ENCODE measurements at places on chromosomes 11 and 22.

GRCh38 chr22:37741312-37741795 is 44.5 kb downstream of the TRIOBP start:
- peak; percentile 89 for DNase-seq

GRCh38 chr11:127679816-127680545 is 679.4 kb upstream of the KIRREL3 start:
- no peak for DNase-seq

DNA sequence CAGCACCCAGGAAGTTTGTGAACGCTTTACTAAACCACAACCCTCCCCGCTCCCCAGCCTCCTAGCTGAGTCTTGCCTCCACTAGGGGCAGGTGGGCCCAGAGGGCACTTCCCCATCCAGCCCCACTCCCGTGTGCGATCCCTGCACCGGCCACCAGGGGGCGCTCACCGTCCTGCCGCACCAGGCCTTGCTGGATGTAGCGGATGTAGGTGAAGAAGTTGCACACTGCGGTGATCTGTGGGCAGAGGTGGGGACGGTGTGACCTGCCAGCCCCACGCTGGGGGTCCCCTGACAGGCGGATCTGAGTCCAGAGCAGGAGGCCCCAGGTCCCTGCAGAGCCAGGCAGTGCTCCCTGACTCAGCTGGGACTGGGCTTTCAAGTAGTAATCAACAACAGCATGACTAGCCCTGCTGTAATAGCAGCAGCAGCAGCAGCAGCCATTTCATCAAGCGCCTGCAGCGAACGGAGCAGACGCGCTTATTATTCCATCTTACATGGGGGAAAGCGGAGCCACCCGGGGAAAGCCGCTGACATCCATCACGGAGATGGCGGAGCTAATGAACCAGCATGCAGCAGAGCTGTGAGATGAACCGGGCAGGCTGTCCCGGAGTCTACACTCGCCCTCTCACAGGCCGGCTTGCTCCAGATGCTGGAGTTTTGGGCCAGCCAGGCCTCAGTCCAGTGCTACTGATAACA is 7.9 kb upstream of the FADS3 start:
- peak; percentile 100 for DNase-seq

- DNase-seq, result no peak
These were observed 769.8 kb downstream of the METTL15 start for GRCh38 chr11:28878025-28878424.

DNA sequence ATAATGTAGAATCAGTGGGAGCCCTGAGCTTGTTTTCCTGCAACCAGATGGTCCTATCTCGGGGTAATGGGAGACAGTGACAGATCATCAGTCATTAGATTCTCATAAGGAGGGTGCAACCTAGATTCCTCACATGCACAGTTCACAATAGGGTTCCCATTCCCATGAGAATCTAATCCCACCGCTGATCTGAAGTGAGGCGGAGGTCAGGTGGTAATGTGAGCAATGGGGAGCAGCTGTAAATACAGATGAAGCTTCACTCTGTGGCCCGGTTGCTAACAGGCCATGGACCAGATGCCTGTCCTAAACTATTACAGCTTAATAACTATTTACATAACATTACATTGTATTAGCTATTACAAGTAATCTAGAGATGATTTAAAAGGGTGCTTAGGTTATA is 17.0 kb downstream of the DIXDC1 start:
- DNase-seq, result no peak

DNA sequence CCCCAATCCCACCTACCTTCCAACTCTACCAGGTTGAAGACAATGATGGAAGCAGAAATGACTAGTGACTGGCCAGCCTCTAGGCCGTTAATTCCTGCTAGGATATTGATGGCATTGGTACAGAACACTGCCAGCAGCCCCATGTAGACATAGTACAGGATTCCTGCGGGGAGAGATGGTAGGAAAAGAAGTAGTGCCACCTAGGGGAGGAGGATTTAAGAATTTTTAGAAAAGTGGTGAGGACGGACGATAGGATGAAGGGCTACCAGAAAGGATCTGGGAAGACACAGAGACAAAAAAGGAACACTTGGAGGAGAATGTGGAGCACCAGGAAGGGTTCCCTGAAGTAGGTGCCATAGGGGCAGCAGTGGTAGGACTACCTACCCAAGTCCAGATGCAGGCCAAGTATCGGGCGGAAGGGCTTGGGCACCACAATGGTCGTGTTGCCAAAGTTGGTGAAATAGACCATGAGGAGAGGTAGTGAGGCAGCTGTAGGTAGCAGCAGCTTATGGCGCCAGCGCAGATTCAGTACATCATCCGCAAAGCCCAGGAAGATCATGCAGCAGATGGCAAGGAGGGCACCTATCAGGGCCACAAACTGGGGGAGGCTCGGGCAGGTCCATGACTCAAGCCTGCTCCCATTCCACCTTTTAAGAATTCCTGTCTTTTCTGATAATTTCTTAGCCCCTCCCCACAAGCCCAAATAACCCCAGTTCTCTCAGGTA is 1.2 kb downstream of the DPAGT1 start:
- no peak for DNase-seq

DNA sequence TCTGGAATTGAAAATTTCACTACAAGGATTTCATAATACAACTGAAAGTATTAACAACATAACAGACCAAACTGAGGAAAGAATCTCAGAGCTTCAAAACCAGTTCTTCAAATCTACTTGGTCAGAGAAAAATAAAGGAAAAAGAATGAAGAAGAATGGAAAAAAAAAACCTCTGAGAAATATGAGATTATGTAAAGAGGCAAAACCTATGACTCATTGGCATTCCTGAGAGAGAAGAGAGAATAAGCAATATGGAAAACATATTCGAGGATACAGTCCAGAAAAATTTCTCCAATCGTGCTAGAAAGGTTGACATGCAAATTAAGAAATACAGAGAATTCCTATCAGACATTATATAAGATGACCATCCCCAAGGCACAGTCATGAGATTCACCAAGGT is 23.4 kb upstream of the GPR83 start:
- no peak for DNase-seq

GRCh38 chr22:41799486-41800347 is 762 bp upstream of the CCDC134 start:
- peak; percentile 50 for DNase-seq

DNA sequence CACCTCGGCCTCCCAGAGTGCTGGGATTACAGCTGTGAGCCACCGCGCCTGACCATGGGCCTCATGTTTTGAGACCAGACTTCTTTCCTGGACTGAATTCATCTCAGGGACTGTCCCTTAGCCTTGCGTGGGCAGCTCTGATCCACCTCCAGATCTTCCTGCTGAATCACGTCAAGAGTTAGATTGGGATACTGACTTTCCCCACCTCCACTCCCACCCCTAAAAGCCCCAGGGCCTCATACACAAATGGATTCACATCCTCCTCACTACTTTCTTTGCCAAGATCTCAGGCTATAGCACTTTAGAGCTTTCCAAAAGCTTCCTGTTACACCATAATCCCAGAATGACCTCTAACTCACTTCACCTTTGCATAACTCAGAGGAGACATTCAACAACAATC is 12.1 kb downstream of the CCDC87 start:
- DNase-seq, result no peak

DNA sequence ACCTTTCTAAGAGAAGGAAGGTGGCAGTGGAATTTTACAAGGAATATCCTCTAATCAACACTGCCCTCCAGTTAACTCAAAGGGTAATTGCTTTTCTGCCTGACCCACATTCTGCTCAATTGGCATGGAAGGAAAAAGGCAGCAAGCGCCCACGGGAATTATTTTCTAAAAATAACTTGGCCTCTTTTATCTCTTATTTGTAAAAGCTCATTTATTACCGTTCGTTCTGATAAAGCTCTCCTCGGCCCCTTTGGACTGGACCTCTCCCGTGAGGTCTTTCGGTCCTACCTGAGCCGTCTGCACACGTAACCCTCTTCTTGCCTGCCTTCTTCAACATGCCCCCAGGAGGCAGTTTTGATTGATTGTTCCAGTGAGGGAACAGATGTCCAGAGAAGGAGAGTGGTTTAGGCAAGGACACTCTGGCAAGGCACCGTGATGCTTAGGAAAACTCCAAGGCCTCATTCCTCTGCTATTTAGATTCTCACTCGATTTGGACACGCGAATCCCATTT is 53.2 kb upstream of the CRTAM start:
- DNase-seq, result no peak

- DNase-seq, result no peak
These were observed 24.0 kb downstream of the TBX1 start for GRCh38 chr22:19784384-19785175.

DNA sequence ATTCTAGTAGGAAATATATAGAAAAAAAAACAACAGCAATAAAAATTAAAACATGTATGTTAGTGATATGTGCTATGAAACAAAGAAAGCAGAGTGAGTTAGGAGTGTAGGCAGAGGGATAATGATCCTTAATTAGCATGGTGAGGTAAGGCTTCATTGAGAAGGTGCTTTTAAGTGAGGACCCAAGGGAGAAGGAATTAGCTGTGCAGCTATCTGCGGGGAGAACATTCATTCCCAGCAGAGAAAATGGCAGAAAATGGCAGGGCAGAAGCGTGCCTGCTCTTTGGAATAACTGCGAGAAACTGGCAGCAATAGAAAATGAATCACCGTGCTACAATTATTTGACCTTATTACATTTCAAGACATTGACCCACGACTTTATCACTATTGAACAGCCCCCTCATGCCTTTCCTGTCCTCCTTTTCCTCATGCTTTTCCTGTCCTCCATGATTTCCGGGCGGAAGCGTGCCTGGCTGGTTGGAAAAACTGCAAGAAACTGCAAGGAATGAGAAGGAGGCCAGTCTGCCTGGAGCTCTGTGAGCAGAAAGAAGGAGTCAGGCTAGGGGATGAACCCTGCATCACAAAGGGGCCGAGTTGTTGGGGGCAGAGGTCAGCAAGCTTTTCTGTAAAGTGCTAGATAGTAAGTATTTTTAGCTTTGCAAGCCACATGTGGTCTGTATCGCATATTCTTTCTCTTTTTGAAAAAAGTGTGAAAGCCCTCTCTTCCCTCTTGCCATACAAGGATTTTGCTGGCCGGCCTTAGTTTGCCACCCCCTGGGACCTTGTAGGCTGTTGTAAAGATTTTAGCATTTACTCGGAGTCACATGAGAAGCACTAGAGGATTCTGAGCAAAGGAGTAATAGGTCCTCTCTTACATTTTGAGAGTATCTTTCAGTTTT is 37.1 kb upstream of the SWAP70 start:
- no peak for DNase-seq

- DNase-seq, result no peak
These were observed 89.2 kb upstream of the CRTAM start for GRCh38 chr11:122749005-122749687.

DNA sequence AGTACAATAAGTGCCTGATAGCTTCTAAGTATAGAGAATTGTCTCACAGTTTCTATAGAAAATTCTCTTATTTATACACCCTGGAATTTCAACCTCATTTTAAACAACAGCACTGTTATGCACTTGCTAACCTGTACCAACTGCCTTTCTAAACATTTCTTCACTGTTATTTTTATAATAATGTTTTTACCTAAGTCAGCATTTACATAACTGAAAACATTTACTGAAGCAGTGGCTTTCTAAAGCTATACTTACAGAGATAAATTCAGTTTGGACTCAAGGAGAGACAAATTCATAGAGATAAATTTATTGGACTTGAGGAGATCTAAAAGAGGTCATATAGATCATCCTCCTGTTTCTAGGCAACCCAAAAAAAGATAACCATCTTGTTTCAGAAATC is 686.6 kb upstream of the FAT3 start:
- no peak for DNase-seq

DNA sequence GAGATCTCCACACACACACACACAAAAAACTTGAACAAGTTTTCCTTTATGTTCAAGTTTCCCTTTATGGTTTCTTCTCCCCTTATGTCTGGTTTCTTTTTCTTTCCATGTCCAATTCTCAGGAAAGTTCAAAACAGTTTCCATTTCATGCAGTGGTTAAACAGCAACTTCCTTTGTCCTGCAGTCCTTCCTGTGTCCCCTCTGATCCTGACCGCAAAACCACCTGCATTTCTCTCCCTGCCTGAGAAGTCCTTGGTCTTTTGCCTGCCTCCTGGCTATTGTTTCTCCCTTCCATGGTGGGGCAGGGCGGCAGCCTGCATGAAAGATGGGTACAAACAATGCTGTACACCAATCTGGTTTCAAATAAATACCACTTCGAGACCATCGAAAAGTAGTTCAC is 58.3 kb upstream of the SORL1 start:
- no peak for DNase-seq

GRCh38 chr11:62710001-62710345 is 2.5 kb downstream of the GNG3 start:
- no peak for DNase-seq

- DNase-seq, result no peak
These were observed 119.1 kb upstream of the CHORDC1 start for GRCh38 chr11:90341986-90342385.

DNA sequence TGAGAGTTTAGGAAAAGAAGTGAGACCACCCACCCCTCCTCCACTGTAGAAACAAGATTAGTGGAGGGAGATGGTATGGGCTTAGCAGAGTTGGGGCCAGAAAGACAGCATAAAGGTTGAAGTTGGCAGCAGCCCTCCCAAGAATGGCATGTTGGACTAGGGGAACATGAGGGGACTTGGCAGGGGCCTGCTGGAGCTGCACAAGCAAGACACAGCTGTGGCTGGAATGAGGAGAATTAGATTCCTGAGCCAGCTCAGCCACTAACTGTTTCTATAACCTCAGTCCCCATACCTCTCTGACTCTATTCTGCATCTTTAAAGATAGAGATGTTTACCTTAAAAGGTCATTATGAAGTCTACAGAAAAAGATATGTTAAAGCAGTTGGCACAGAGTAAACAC is 13.2 kb downstream of the MAP6 start:
- no peak for DNase-seq

DNA sequence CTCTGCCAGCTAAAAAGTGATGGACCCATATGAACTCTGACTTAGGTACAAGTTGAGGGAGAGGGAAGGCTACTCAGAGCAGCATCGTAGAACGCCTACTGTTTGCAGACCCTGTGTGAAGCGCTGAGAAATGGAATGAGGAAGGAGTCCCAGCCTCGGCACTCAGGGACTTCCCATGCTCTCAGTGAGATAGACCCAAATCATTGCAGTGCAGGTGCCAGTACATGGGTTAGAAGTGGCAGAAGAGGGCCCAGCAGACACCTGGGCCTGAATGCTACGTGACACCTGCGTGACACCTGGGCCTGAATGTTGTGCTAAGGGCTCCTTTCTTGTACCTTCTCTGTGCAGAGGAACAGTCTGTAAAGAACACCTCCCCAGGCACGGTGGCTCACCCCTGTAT is 2.6 kb upstream of the PDGFB start:
- no peak for DNase-seq

GRCh38 chr11:74949753-74950137 is 679 bp downstream of the SPCS2 start:
- no peak for DNase-seq

DNA sequence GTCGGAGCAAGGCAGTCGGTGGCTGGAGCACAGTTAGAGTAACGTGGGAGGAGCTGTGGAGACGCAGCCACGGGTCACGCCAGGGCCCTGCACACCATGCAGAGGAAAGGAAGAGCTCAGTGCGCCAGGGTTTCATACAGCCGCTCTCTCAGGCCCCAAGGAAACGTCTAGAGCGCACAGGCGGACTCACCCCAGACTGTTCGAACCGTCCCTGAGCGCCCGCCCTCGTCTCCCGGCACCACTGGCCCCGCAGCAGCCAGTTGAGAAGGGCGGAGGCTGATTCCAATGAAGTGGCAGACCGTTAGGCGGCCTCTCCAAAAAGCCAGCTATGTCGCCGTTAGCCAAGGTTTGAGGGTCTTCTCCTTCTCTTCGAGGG is 483 bp upstream of the HYLS1 start:
- no peak for DNase-seq

All from HuH-7.5 (cell line).